ENCODE measurements at places on chromosomes 5 and 9.

DNA sequence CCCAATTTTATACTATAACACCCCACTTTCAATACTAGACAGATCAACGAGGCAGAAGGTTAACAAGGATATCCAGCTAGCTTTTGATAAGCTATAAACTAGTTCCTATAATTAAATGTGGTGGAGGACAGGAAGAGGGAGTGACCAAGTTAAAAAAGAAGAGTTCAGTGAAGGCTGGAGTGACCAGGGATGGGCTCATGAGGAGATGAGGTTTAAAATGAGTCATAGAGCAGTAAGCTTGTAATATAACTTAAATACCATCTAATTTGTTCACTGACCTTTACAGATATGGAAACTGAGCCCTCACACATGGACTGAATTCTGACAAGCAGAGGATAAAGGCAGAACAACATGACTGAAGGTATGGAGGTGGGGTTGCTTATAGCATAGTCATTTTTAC is 284.5 kb downstream of the SPATA31D1 start:
- no peak for DNase-seq

- DNase-seq, result no peak
Measured at GRCh38 chr9:76351006-76351405, 43.2 kb downstream of the RFK start.

- DNase-seq, result no peak
Measured at GRCh38 chr5:180112181-180112861, 40.8 kb upstream of the RNF130 start.

GRCh38 chr5:50710838-50711237 is 44.4 kb downstream of the PARP8 start:
- no peak for DNase-seq

DNA sequence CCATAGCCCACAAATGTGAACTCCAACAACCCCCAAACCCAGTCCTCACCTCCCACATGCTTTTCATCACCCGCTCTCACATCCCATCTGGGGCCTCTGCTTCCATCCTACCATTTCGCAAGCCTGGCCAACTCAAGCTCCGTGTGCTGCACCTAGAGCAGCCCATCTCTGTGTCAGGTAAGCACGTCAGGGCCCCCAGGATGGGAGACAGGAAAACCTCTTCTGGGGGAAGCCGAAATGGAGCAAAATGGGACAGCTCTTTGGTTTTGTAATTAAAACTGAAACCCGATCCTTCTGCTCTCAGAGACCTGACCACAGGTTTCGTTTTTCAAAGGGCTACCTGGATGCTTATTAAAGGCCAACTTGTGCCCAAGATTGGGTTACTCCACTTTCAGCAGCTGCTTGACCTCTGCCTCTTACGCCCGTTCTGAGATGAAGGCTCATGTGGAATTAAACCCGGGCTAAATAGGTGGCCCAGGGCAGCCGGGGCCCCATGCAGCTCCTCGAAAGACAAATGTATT is 287.7 kb downstream of the SLIT3 start:
- DNase-seq, result no peak

- DNase-seq, result peak; percentile 42
Measured at GRCh38 chr9:127424676-127424999, 456 bp downstream of the ZNF79 start.

GRCh38 chr9:14573319-14573718 is 119.9 kb downstream of the ZDHHC21 start:
- no peak for DNase-seq

GRCh38 chr5:123089914-123090660 is 1.0 kb downstream of the PRDM6 start:
- DNase-seq, result no peak

DNA sequence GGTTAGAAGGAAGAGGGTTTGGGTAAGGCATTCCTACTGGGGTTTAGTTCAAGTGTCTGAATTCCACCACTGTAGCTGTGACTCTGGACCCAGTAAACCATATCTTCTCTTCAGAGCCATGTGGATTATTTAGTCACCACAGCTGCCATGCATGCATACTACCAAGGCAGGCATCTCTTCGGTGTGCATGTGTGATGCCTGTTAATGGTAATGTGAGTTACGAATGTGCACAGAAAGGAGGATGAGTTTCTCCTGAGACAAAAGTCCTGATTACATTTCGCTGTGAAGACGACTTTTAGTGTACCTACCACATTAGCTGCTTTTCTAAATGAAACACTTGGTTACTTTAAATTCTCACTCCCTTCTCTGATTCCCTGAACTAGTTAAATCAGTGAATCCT is 9.3 kb downstream of the PBX3 start:
- no peak for DNase-seq

- no peak for DNase-seq
Measured at GRCh38 chr9:13616491-13617035, 337.1 kb upstream of the MPDZ start.

DNA sequence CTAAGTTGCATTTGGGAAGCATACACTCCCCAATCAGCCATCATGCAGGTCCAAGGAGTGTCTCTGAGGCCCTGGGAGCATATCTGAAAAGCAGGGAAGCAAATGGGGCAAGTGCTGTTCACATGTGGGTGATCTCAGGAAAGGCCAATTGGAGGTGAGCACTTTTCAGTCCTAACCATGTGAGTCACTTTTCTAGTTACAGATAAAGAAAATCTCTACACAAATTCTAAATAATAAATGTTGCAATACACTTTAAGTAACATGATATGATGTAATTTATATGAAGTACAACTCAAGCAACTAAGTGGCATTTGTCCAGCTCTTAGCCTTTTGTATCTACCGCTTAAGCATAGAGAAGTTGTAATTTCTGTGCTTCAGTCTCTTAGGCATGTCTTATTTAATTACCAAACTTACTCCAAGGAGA is 18.4 kb downstream of the ADAMTS16 start:
- DNase-seq, result no peak

DNA sequence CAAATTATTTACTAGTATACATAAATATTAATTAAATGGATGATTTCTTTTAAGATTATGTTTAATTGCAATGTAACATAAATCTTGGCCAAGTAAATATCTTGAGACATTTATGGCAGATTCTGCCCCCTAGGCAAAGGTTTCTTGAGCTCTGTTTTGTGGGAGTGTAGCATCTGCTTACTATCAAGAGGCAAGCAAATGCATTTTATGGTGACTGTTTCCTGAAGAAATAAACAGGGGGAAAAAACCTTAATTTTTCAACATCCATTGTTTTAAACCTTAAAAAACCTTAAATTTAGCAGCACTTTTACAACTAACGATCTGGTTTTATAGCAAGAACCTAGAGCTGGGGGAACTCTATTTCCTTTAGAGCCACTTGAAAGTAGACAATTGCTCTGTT is 25.7 kb upstream of the FREM1 start:
- no peak for DNase-seq

DNA sequence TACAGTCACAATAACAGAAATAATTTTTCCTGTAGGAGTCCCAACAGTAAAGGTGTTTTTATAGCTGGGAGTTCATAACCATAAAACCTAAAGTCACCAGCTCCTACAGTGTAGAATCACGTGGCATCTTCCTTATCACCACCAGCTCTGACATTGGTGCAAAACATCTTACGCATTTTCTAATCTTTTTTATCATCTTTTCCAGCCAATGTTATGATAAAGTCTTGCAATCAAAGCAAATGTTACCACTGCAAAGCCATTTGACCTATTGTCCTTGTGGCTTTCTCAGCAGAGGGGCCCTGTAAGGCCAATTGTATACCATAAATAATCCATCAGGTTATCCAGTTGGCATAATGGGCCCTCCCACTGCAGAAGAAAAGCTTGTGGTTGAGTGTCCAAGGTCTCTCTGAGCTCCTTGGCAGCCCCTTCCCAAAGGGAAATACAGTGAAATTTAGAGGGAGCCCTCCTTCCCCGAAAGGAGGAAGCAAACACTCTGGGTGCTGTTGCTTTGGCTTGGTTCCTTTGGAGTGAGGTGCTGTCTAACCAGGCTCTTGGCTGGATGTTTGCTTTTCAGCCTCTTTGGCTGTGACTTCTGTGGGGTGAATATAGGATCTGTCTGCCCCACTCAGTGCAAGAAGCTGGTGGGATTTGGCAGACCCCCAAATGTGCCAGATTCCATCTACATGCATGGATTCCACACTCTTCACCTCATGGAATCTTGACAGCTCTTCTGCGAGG is 29.3 kb upstream of the CPEB4 start:
- DNase-seq, result no peak

DNA sequence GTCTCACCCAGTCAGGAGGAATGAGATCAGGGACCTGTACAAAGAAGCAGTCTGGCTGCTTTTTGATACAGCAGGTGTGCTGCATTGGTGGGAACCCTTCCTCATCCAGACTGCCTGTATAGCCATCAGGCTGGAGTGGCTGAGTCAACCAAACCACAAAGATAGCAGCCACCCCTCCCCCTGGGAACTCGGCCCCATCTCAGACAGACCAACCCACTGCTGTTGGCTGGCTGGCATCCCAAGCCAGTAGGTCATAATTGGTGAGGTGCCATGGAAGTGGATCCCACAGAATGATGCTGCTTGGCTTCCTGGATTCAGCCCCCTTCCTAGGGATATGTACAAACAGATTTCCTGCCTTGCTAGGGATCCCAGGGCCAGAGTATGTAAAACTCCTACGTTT is 60.9 kb downstream of the YTHDC2 start:
- DNase-seq, result no peak

- DNase-seq, result no peak
Measured at GRCh38 chr9:90099262-90099963, 494.6 kb downstream of the GADD45G start.

DNA sequence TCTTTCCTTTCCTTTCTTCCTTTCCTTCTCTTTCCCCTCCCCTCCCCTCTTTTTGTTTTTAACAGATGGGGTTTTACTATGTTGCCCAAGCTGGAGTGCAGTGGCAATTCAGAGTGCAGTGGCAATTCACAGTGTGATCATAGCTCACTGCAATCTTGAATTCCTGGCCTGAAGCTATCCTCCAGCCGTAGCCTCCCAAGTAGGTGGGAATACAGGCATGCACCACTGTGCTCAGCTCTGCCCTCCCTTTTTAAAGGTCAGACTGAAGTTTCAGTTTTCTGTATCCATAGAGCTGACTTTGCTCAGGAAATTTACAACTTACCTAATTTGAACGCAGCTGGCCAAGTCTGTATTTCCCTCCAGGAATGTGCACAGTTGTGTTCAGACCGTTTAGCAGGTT is 696 bp downstream of the CCL28 start:
- no peak for DNase-seq

DNA sequence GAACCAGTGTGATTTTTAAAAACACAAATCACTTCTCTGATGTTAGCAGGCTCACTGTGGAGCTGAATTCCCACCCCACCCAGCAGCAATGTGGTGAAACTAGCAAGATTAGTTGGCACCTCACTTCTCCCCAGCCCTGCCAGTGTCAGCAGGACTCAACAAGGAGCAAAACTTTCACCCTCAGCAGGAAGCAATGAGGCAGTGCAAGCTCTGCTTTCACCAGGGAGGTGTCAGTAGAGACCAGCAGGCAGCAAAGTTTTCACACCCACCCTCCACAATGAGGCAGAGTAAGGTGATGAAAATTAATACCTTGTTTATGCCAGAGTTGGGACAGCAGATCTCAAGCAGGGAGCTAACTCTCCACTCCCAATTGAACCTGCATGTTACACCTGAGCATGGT is 565.0 kb downstream of the CETN3 start:
- DNase-seq, result no peak

GRCh38 chr9:106632621-106633020 is 230.3 kb upstream of the ZNF462 start:
- no peak for DNase-seq

DNA sequence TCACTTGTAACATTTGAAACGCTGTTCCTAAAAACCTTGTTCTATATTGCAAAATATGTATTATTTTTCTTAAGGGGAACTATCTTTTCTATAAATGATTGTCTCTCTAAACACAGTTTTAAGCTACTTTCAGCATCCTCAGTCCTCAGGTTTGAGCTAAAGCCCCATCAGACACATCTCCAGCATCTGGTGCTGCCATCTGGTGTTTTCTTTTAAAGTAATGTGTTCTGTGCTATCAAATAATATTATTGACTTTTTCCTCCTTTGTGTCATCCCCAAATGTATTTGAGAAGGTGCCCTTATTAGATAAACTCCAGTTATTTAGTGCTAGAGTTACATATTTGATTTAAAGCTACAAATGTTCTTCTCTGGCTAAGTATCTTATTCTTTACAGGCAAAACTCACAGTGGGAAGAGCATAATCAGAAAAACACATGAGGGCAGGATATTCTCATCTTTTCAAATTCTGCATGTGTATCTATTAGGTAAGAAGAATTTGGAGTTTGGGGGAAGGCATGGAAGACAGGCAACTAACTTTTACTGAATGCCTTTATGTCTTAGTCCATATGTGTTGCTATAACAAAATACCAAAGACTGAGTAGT is 27.5 kb downstream of the ZNF474 start:
- DNase-seq, result no peak
